ENCODE measurements at places on chromosomes 7 and 10. TPM values are rescaled to one million over a fixed set of nuclear protein-coding genes. Genes with fewer than 3 reads are reported as not detected.

Gene GRID2IP
- not detected for total RNA-seq

Gene DENND2A
- total RNA-seq: 0.30 TPM

Gene CAMK2B
- total RNA-seq: 1.6 TPM

Gene OPN4
- not detected for total RNA-seq

Gene CLRN3
- total RNA-seq: not detected

Gene MPP7
- 0.30 TPM for total RNA-seq

Gene TMEM140
- 22.3 TPM for total RNA-seq

Gene CLDN15
- 2.9 TPM for total RNA-seq

Gene ZNF485
- 2.3 TPM for total RNA-seq

Gene EIF5AL1
- total RNA-seq: 0.65 TPM

Gene CPA4
- total RNA-seq: 0.32 TPM

Gene C10orf62
- total RNA-seq: not detected

Gene GPR15LG
- not detected for total RNA-seq

Gene PROSER2
- 6.5 TPM for total RNA-seq

Gene HOXA1
- total RNA-seq: 0.30 TPM

Gene DDC
- not detected for total RNA-seq

Gene TMEM213
- not detected for total RNA-seq

Gene MARVELD1
- 12.9 TPM for total RNA-seq

Gene FAM25G
- not detected for total RNA-seq

Gene THSD7A
- 14.3 TPM for total RNA-seq

Data from epithelial cell of umbilical artery (primary cell).